ENCODE measurements at places on chromosomes 1 and 21. TPM values are rescaled to one million over a fixed set of nuclear protein-coding genes. Genes with fewer than 3 reads are reported as not detected.

GRCh38 chr1:82373710-82374109 lies 573.0 kb downstream of the ADGRL2 start:
- no peak for DNase-seq

GRCh38 chr1:205581321-205581980 lies 50.4 kb downstream of the ELK4 start:
- no peak for DNase-seq

- no peak for DNase-seq
These were observed 260.0 kb upstream of the AJAP1 start for GRCh38 chr1:4394366-4394765.

GRCh38 chr1:221430152-221430960 lies 311.5 kb downstream of the DUSP10 start:
- no peak for DNase-seq

Gene ILDR2
- polyA plus RNA-seq: not detected

Gene RGS13
- not detected for polyA plus RNA-seq

DNA sequence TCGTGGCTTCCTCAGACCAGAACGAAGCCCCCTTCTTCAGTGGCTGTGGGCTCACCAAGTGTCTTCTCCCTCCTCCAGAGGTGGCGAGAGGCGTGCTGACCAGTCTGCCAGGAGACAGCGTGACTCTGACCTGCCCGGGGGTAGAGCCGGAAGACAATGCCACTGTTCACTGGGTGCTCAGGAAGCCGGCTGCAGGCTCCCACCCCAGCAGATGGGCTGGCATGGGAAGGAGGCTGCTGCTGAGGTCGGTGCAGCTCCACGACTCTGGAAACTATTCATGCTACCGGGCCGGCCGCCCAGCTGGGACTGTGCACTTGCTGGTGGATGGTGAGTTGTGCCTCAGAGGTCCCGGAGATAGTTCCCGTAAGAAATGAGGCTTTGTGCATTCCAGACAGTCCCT lies 24.0 kb downstream of the IL6R start:
- DNase-seq: no peak

Gene CENPS
- 2.5 TPM for polyA plus RNA-seq

Gene RGL1
- polyA plus RNA-seq: 1.2 TPM

Gene SLX9
- polyA plus RNA-seq: 14.5 TPM

GRCh38 chr1:193366764-193367507 lies 180.5 kb upstream of the B3GALT2 start:
- DNase-seq: no peak

Gene EIF4G3
- 34.2 TPM for polyA plus RNA-seq

GRCh38 chr1:44688760-44689446 lies 14.4 kb downstream of the ARMH1 start:
- DNase-seq: no peak

Gene PGLYRP3
- not detected for polyA plus RNA-seq

Gene STRIP1
- polyA plus RNA-seq: 11.0 TPM

GRCh38 chr1:243539636-243540035 lies 283.8 kb downstream of the SDCCAG8 start:
- no peak for DNase-seq

Gene OR2T11
- not detected for polyA plus RNA-seq

Gene AGT
- polyA plus RNA-seq: not detected

GRCh38 chr1:89996450-89997110 lies 1.7 kb downstream of the ZNF326 start:
- no peak for DNase-seq

DNA sequence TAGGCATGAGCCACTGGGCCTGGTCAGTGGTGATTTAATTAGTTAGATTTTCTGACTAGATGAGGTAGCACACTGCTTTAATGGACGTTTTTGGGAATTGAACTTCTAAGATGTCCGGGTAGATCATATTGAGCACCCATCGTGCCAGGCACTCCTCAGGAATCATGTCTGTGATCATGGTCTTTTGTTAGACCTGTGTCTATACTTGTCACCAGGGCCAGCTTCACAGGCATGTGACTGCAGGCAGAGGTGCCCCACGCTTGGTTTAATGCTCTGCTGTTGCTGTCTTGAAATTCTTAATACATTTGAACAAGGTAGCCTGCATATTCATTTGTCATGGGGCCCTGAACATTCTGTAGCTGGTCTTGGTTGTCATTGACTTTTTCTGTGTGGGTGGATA lies 19.6 kb downstream of the UBE4B start:
- no peak for DNase-seq

DNA sequence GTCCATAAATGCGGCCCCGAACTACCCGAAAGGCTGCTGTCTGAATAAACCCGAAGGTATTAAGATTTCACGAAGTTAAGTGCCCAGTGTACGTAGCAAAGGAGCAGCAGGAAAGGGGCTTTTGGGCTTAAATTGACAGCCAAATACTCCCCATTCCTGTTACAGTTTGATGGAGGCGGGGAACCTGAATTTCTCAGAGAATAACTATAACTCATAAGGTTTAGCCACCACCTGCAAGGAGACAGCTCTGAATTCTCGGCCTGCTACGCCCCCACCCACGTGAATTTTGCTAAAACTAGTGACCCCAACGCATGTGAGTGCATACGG lies 5.2 kb downstream of the GFI1 start:
- DNase-seq: no peak

Gene FBXO28
- 13.0 TPM for polyA plus RNA-seq

Gene MAGOH
- polyA plus RNA-seq: 69.2 TPM

Gene ITLN2
- polyA plus RNA-seq: not detected

DNA sequence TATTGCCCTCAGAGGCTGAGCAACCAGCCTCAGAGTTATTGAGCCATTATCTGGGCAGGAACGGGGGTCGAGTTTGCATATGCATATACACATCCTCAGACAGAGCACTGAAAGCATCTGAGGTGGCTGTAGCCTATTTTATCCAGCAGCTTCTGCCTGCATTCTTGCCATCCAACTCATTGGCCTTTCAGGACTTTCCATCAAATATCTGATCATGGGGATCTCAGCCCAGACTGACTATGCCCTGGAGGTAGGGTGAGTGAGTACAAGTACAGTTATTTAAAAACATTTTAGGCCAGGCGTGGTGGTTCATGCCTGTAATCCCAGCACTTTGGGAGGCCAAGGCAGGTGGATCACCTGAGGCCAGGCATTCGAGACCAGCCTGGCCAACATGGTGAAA lies 1.8 kb upstream of the MTF1 start:
- no peak for DNase-seq

Gene SON
- 26.3 TPM for polyA plus RNA-seq

- DNase-seq: peak; percentile 52
These were observed 104.8 kb downstream of the RERE start for GRCh38 chr1:8712413-8713231.

Gene KRTAP23-1
- not detected for polyA plus RNA-seq

Gene PROX1
- polyA plus RNA-seq: not detected

Gene FAM167B
- polyA plus RNA-seq: 0.13 TPM

GRCh38 chr1:10637400-10637799 lies 159.0 kb downstream of the CASZ1 start:
- DNase-seq: no peak

Gene TBX19
- polyA plus RNA-seq: 0.65 TPM

Gene RAB25
- not detected for polyA plus RNA-seq

- no peak for DNase-seq
These were observed 47.9 kb upstream of the SLC44A3 start for GRCh38 chr1:94772230-94772641.

Gene AVPR1B
- polyA plus RNA-seq: not detected
